ENCODE measurements at places on chromosomes 7 and 10.
A peak's percentile ranks its signal among the peaks of the same experiment; 100 is the strongest.

DNA sequence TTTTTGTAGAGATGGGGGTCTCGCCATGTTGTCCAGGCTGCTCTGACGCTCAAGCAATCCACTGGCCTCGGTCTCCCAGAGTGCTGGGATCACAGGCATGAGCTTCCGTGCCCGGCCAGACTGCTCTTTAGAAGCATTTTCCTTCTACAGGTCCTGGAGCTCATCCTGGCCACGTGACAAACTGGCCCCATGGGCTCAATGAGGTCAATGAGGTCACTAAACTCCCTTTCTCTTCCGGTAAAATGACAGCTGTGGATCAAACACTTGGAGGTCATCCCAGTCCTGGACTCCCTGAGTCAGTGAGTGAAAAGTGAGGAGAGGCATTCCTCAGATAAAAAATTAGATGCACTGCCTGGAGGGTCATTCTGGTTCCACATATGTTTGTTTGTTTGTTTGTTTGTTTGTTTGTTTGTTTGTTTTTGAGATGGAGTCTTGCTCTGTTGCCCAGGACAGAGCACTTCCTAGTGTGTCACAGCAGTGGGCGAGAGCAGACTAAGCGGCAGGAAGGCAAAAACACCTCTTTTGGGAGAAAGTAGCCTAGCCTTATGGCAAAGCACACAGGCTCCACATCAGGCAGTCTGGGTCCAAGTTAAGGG lies 134.9 kb downstream of the TNS3 start:
- no peak for DNase-seq

DNA sequence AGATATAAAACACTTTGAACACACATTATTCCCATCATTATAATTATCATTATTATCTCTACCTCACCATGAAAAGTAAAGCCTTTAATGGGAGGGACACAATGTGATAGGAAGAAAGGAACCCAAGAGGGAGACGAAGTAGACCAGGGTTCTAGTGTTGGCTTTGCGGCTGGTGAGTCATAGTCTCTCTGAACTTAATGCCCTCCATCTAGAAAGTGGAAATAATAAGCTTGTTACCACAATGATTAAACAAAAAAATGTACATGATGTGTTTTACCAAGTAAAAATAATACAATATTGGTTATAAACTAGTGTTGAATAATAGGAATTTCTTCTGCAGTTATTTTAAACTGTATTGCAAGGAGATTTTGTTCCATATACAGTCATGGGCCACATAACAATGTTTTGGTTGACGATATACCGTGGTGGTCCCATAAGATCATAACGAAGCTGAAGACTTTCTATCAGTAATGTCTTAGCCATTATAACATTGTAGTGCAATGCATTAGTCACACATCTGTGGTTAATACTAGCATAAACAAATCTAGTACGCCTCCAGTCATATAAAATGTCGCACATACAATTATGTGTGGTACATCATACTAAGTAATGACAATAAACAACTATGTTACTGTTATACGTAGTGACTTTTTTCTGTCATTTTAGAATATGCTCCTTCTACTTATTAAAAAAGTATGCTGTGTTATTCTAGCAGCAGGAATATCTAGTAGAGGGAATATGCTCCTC lies 450.6 kb upstream of the SORCS1 start:
- DNase-seq = no peak

GRCh38 chr10:1662438-1663025 lies 74.8 kb downstream of the ADARB2 start:
- DNase-seq = no peak

DNA sequence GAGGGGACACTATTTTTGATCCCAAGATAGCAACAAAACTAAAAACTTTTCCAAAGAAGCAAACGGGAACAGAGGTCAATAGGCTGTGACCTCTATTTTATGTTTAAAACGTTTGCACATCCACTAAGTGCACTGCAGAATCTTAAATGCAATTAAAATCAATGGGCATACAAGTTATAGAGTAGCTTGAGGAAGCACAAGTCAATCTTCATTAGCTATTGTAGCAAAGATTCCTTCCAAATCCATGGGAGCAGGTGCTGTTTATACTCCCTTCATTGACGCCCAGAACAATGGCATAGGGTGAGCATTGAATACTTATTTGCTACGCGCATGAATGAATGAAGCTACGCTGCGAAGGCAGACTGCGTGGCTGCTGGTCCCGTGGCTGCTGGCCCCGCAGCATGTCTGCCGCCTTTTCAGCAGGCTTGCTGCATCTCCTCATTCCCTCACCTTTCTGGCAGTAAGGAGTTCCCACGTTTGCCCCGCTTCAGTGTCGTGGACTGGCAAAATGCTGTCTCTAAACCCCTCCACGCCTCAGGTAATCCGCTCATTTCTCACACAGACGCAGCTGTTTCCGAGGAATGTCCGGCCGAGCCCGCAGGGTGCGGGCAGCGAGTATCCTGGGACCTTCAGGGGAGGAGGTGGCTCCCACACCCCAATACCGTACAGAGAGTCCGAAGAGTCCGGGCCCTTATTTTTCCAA lies 754 bp upstream of the PHYHIPL start:
- no peak for DNase-seq

- no peak for DNase-seq
Measured at GRCh38 chr10:29897999-29898716, 161.2 kb downstream of the JCAD start.

- no peak for DNase-seq
Measured at GRCh38 chr7:131781-132482, 60.4 kb upstream of the FAM20C start.

DNA sequence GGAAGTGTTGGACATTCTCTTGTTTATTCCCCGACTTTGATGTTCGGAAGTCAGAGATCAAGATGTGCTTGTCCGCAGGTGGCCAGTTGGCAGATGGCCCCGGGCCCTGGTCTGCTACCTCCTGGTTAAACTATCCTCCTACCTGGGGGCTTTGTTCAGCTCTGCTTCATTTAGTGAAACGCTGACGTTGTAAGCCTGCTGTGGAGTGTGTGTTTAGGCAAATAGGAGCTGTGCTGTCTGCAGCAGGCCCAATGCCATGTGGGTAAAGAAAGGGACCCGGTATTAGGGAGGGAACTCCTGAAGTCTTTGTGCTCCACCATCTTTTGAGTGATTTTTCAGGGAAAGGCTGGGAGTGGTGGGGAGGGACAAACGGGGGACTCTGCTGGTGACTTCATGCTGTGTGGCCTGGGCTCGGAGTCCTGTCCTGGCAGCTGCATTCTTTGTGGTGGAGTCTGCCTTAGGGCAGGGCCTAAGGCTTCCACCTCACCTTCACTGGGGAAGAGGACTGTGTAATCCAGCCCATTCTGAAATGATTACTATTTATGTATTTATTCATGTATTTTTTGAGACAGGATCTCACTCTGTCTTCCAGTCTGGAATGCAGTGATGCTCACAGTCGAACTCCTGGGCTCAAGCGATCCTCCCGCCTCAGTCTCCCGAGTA lies 171.1 kb upstream of the KLF6 start:
- no peak for DNase-seq

GRCh38 chr7:80008039-80008438 lies 126.6 kb upstream of the GNAI1 start:
- DNase-seq = no peak

DNA sequence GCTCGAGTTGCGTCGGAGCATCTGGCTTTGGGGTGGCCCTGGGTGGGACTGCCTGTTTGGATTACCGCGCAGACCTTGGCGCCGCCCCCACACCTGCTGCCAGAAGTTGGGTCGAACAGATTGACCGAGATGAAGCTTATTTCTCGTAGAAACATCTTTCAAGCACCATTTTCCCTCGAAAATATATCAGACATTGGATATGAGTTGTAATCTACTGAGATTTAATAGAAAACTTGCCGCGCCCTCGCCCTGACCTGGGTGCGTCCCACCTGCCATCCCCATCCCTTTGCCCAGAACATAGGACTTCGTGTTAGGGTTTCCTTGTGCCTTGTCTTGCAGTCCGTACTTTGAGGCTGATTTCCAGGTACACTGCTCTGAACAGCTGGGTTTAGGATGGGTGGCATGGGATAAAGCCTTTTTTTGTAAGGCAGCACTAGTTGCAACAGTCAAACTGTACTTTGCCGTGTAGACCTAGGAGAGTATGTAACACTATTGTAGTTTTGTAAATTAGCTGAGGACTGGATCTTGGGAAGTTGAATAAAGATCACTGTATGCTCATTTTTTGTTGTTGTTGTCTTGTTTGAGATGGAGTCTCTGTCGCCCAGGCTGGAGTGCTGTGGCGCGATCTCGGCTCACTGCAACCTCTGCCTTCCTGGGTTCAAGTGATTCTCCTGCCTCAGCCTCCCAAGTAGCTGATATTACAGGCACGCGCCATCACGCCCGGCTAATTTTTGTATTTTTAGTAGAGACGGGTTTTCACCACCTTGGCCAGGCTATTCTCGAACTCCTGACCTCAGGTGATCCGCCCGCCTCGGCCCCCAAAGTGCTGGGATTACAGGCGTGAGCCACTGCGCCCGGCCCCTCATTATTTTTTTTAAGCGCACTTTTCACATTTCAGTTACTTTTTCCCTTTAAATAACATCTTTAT lies 978 bp downstream of the OGDH start:
- no peak for DNase-seq

GRCh38 chr7:134051020-134051419 lies 76.1 kb upstream of the LRGUK start:
- no peak for DNase-seq

GRCh38 chr10:87038786-87039185 lies 18.7 kb downstream of the FAM25A start:
- no peak for DNase-seq

DNA sequence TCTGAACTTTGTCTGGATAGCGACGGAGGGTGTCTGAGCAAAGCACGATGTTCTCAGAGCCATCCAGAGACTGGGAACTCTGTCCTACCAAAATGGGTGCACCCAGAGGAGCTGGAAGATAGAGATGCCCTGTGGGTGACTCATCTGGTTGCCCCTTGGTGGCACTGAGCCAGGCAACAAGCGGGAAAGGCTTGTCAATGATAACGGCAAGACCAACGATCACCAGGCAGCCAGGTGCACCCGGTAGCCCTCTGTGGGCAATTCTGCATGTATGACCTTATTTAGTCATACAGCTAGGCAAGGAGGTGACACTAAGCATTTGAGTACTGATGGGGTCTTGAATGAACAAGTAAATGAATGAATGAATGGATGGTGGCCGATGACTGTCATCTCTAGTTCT lies 2.8 kb upstream of the ELN start:
- DNase-seq = no peak

DNA sequence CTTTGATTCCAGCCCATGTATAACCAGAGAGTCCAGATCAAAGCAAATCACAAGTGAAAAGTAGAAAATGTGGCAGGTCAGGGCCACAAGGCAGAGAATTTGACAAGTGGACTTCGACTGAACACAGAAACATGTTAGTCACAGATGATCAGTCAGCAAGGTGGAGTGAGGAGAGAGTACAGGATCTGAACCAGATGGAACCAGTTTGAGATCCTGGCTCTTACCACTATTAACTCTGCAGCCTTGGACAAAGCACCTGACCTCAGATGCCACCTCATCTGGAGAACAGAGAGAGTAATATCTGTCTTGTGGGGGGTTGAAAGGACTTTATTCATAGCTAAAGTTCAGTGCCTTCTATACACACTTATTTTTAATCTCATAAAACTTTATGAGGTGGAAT lies 4.4 kb downstream of the MRLN start:
- no peak for DNase-seq

DNA sequence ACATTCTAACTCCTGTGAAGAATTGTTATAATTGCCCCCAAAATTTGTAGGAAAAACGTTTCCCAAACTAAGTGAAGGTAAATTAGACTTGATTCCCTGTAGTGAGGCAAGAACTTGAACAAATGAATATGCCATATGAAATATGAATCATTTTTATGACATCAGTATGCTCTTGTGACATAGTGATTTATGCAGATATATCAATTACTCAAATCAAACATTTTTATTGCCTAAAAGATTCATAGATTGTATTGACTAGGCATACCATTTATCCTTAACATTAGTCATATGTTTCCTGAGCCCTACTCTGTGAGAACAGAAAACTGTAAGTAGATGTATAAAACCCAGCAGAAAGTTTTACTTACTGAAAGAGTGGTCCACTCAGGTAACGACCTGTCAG lies 245.6 kb downstream of the MALRD1 start:
- DNase-seq = no peak

GRCh38 chr10:33134011-33134751 lies 176.2 kb upstream of the ITGB1 start:
- DNase-seq = peak; percentile 53

GRCh38 chr10:86207226-86207625 lies 159.4 kb downstream of the GRID1 start:
- no peak for DNase-seq

- DNase-seq = no peak
Measured at GRCh38 chr10:70466951-70467350, 11.6 kb upstream of the PALD1 start.

DNA sequence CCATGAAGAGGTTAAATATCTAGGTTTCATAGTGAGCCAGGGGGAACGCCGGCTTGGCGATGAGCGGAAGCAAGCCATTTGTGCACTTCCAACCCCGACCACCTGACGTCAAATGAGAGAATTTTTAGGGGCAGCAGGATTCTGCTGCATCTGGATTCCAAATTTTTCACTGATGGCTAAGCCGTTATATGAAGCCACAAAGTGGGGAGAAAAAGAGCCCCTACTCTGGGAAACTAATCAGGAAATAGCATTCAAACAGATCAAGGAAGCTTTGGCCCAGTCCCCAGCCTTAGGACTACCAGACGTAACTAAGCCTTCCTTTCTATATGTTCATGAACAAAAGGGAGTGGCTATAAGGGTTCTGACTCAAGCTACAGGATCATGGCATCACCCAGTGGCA lies 12.9 kb upstream of the ADCK2 start:
- no peak for DNase-seq

GRCh38 chr7:21763818-21764217 lies 181.9 kb downstream of the CDCA7L start:
- no peak for DNase-seq

DNA sequence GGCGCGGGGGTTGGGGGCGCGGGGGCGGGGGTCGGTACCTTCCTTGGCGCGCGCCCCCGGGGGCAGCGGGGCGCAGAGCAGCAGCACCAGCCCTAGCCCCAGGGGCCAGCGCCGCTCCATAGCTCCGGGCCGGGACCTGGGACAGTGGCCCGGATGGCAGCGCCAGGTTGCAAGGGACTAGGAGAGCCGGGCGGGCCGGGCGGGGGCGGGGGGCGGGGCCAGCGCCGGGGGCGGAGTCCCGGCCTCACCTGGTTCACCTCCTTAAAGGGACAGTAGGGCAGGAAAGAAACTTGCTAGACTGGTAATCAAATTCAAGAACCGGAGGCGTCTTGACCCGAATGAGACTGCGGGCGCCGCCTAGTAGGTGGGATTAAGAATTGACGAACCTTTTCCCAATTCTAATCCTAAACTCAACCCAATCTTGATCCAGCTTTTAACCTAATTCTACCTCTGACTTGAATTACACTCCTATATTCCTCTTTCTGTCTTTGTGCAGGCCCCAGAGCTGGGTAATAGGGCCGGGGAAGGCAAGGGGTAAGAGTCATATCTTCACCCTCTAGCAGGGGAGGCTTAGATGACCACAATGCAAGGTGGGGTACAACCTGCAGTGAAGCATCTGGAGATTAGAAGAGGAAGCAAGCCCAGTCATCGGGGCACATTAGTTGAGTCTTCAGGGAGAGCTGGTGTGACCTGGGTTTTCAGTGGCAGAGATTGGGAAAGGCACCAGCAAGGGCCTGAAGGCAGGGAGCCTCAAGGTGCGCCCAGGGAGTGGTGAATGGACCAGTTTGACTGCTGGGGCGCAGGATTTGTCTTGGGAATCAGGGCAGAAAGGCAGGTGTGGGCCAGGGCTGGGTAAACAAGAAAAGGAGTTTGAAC lies at the start of gene EPHA1:
Gene EPHA1, minus strand, starts transcription at position 171 of the 876 bp plus-strand sequence. Its CDS starts 51 bp downstream, at position 120.
- DNase-seq = no peak

- DNase-seq = no peak
Measured at GRCh38 chr7:91880016-91880412, 488 bp downstream of the MTERF1 start.

GRCh38 chr7:99397297-99397983 lies 11.0 kb downstream of the PDAP1 start:
- DNase-seq = no peak
